PC-9 (cell line): ENCODE measurements at places on chromosomes 12 and 14. TPM values are rescaled to one million over a fixed set of nuclear protein-coding genes. Genes with fewer than 3 reads are reported as not detected.

GRCh38 chr14:50667684-50667995 lies 466 bp downstream of the SAV1 start:
- H3K27ac ChIP-seq = peak overlapping the region; percentile 80
- H3K36me3 ChIP-seq = peaks cover 13% of the 10 kb centered on the region
- peak overlapping the region; percentile 99 for H3K4me3 ChIP-seq
- H3K4me1 ChIP-seq = peaks cover 23% of the 10 kb centered on the region

GRCh38 chr12:5017638-5018348 lies 25.9 kb upstream of the KCNA5 start:
- H3K4me3 ChIP-seq = no peak overlapping the region
- no peaks in the 10 kb centered on the region for H3K4me1 ChIP-seq
- H3K36me3 ChIP-seq = no peaks in the 10 kb centered on the region
- peaks cover 96% of the 10 kb centered on the region for H3K27me3 ChIP-seq
- H3K27ac ChIP-seq = no peak overlapping the region
- no peak for DNase-seq

DNA sequence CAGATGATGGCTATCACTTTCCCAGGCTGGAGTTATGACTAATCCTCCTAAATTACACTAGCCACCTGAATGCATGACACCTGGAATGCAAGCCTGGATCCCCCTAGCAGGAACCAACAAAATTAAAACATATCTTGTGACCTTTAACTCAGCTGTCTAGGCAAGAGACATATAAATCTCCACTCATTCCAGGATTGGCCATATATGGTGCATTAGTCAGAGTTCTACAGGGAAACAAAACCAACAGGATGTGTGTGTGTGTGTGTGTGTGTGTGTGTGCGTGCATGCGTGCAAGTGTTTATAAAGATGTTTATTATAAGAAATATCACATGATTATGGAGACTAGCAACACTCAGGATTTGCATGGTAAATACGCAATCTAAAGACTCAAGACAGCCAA lies 212.8 kb downstream of the KIF21A start:
- no peaks in the 10 kb centered on the region for H3K27me3 ChIP-seq
- no peaks in the 10 kb centered on the region for H3K4me1 ChIP-seq
- H3K27ac ChIP-seq = no peak overlapping the region
- no peaks in the 10 kb centered on the region for H3K36me3 ChIP-seq

DNA sequence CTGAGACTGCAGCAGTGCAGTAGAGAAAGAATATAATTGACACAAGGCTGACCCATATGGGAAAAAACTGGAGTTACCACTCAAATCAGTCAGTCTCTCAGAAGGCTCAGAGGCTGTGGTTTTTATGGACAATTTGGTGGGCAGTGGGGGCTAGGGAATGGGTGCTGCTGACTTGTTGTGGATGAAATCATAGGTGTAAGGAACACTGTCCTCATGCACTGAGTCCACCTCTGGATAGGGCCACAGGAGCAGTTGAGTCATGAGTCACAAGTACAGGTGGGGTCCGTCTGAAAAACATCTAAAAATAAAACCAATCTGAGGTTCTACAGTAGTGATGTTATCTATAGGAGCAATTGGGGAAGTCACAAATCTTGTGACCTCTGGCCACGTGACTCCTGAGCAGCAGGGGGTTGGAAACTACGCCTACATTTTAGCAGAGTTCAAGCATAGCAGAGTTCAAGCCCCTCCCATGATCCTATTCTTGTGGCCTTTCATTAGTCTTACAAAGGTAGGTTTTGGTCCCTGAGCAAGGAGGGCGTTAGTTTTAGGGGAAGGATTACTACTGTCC lies 18.1 kb upstream of the SGPP1 start:
- no peak overlapping the region for H3K4me3 ChIP-seq
- no peaks in the 10 kb centered on the region for H3K27me3 ChIP-seq
- peaks cover 12% of the 10 kb centered on the region for H3K4me1 ChIP-seq
- DNase-seq = no peak

- H3K4me1 ChIP-seq = no peaks in the 10 kb centered on the region
- no peak overlapping the region for H3K27ac ChIP-seq
Measured at GRCh38 chr14:24612196-24612595, 2.7 kb upstream of the GZMH start.

DNA sequence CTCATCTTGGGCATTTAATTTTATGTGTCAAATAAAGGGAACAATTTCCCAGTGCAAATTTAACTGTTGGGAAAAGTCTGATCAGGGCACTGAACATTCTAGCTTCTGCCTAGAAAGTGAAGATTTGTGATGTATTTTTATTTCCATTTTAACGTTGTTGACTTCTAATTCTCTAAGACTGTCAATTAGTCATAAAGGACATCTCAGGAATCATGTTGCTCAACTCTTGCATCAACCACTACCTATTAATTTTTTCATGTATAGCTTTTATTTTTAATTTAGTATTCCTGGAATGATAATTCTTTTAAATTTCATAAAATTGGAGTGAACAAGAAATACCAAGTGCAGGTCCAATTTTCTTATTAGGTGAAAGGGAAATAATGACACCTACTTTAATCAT lies 87.9 kb upstream of the METAP2 start:
- H3K27me3 ChIP-seq = no peaks in the 10 kb centered on the region
- no peak for DNase-seq
- H3K4me1 ChIP-seq = peaks cover 6% of the 10 kb centered on the region; the same call in 1 of the 2 replicates

The OVCH1 gene
- total RNA-seq = not detected in 2 replicates

The SLC25A47 gene
- not detected in 2 replicates for total RNA-seq

The KRT8 gene
- 2,689 and 2,962 TPM in 2 replicates for total RNA-seq
